ENCODE measurements at places on chromosomes 7 and 10.

DNA sequence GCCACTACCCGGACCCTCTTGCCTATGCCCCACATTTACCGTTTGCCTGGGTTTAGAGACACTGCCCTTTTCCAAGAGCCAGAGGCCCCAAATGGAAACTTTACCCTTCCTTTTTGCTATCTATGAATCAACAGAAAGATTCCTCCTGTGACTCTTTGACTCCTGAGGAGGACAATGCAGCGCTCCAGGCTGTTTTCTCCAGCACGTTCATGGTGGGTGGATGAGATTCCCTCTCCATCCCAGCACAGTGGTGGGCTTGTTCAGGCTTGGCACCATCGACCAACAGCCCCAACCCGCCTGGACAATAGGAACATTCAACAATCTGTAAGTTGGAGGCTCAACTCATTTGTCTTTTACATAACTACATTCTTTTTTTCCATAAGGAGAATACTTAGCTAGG is 55.9 kb downstream of the DLD start:
- no peak for DNase-seq

GRCh38 chr10:123202506-123202905 is 48.3 kb downstream of the BUB3 start:
- no peak for DNase-seq

DNA sequence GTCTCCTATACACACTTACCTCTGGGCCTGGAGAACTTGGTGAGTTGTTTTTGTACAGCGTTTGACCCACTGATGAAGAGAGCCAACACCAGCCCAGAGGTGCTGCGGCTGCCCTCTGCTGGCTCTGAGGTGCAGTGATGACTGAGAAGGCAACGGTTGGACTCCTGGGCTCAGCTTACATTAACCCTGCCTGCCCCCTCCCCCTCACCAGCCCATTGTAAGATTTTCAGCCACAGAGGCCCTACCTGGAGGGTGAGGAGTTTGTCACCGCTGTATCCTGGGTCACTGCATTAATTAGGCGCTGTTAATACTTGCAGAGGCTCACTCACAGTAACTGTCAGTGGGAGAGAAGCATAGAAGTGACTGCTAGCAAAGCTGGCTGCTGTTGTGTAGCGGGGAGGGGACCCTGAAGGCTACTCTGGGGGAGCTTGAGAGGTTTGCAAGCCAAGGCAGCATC is 19.0 kb upstream of the ANKRD2 start:
- peak; percentile 86 for DNase-seq

DNA sequence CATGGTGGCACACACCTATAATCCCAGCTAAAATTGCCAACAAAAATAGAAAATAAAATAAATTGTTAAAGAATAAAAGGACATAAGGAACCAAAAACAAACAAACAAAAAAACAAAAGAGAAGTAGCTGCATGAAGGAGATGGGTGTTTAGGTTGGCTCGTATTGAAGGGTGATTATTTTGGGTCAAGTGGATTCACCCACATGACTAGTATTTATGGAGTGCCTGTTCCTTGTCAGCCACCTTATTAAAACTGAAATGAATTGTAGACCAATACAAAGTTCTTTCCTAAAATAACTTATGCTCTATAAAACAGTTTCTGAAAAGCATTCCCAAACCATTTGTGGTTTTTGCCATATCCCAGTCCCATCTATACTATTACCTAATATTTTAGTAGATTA is 138.7 kb downstream of the BTAF1 start:
- no peak for DNase-seq
